Sigmoid colon (tissue), 7 donors: ENCODE measurements at places on chromosomes 5 and 9. TPM values are rescaled to one million over a fixed set of nuclear protein-coding genes. Genes with fewer than 3 reads are reported as not detected.

DNA sequence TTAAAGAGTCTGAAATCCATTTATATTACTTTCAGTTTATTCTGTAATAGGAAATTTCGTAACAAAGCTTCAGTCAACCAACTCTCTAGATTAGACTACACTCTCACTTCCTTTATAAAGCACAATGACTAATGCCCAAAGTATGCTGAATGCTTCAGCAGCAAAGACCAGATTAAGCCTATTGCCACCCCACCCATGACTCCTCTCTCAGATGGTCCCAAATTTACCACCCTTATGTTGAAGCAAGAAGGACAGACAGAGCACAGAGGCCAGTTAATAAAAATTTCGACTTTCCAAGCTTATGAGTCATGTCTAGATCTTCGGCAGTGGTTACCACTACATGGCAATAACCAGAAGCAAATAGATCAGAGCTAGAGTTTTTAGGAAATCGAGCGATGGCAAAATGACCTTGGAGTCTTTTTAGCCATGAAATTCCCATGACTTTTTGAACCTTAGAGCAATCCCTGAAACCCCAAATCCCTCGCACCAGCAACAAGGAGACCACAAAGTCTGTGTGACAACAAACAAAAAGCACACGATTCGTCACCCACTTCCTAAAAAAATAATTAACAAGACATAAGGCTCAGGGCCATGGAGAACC lies 287.8 kb upstream of the RASA1 start:
- no peak for DNase-seq

DNA sequence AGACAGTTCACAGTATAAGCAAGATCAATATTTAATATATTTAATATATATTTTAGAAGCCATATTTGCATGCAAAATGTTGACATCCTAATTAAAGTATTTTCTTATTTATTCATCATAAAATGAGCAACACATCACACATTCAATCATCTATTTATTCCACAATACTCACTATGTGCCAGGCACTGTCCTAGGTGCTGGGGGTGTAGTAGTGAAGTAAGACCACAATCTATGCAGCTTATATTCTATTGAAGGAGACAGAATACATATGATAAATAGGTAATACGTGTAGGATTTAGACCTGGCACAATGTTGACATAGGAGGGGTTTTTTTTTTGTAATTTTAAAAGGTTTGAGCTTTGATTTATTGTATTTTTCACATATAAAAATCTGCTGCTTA lies 63.1 kb downstream of the GRIN3A start:
- DNase-seq: no peak

DNA sequence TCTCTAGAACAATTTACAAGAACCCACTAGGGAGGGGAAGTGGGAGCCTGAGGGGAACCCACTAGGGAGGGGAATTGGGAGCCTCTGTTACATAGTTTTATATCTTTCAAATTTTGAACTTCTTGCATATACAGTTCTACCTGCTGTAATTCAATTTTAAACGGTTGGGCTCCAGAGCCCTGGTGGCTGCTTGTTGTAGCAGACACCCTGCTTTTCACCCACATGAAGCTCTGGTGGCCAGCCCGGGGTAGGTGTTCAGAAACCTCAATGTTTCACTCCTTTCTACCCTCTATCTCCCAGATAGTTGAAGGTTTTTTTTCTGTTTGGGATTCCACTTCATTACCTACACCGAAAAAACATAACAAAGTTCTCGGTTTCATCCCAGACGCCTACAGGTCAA lies 124.4 kb downstream of the TMEM174 start:
- no peak for DNase-seq

DNA sequence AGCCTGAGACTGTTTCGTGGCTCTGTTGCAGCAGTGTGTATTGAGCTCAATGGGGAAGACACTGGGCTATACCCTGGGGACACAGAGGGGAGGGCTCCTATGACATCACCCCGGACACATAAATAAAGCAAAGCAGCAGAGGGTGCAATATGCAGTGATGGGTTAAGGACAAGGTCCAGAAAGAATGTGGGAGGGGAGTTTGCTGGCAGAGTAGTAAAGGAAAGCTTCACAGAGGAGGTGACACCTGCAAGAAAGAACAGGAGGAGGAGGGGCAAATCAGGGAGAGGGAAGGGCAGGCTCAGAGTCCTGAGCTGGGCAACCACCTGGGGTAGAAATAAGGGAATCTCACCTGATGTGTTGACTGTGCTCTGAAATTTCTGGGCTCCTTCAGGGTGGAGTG lies 35.3 kb upstream of the CDKN2AIPNL start:
- DNase-seq: no peak

- no peak for DNase-seq
Measured at GRCh38 chr5:122844910-122845228, 544 bp upstream of the SNX24 start.

DNA sequence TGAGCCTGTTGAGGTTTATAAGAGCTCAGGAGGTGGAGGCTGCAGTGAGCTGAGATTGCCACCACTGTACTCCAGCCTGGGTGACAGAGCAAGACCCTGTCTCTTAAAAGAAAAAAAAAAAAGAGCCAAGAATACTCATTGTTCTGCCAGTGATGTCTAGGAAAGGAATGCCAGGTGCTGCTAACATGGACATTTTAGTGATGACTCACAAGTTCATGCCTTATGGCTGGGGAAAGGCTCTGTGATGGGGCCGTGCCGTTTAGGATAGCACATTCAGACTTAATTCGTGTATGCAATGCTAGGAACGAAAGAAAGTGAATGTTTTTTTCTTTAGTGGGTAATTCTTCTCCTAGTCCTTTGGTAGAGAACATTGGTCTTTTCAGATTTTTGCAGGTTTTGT lies 134.2 kb downstream of the ARHGAP26 start:
- DNase-seq: no peak

DNA sequence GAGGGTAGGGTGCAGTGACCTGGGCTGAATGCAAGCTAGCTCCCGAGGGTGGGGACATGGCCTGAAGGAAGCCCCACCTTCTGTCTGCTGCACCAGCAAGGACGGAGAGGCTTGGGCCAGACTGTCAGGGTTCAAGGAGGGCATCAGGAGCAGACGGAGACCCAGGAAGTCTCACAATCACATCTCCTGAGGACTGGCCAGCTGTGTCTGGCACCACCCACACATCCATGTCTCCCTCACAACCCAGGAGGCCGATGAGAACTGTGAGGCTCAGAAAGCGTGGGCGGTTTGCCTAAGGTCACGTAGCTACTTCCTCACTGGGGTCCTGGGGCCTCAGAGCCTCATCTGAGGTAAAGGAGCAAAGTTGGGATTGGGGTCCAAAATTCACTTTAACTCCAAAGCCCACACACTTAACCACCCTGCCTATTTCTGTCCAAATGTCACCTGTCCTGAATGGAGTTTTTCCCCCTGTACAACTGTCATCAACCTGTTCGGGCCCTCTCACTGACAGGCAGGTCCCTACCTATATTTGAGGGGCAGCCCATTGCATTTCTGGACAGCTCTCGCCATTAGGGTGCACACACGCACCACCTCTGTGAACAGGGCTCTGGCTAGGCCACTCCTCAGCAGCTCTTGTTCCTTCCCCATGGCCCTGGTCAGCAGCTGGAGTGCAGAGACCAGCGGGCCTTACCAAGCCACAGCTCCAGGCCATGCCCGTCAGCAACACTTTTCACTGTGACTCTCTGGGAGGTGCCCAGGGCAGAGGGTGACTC lies 3.4 kb downstream of the IL13 start:
- no peak for DNase-seq

DNA sequence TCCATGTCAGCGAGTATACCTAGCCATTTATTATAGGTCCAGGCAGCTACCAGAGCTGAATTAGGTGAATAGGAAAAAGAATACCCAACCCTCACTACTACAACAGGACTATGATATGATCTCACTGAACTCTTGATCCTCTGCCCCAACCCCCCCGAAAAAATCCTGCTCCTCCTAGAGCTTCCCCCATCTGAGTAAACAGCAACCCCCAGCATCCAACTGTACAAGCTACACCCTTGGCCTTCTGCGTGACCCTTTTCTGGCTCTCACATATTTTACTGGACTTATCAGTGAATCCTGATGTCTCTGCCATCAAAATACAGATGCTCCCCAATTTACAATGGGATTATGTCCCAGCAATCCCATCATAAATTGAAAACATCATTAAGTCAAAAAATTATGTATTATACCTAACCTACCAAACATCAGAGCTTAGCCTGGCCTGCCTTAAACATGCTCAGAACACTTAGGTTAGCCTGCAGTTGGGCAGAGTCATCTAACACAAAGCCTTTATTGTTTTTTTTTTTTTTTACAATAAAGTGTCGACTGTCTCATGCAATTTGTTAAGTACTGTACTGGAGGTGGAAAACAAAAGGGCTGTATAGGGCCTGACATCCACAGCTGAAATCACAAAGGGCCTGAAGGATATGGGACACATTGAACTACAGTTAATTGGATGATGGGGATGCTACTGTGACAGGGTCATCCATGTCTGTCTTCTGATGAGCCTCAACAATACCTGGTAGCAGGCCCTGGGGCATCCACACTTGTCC lies 128.9 kb upstream of the ERCC6L2 start:
- no peak for DNase-seq

- no peak for DNase-seq
Measured at GRCh38 chr9:83367326-83367725, 170.9 kb downstream of the FRMD3 start.

DNA sequence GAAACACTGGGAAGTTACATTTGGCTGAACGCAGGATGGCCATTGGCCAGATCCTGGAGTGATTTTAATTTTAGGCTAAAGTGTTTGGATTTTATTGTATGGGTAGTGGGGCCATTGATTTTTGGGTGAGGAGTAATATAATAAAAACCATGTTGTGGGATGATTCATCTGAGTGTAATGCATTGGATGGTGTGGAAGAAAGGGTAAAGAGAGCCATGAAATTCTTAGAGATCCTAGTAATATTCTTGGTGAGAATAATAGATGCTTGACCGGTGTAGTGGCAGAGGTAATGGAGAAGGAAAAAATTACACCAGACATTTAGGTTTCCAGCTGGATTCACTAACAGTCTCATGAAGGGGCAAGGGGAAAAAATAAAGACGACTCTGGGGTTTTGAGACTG lies 158.1 kb downstream of the NPR3 start:
- no peak for DNase-seq

The GABRB2 gene
- total RNA-seq: 0.14 TPM

The TBC1D9B gene
- total RNA-seq: 1,467 TPM

DNA sequence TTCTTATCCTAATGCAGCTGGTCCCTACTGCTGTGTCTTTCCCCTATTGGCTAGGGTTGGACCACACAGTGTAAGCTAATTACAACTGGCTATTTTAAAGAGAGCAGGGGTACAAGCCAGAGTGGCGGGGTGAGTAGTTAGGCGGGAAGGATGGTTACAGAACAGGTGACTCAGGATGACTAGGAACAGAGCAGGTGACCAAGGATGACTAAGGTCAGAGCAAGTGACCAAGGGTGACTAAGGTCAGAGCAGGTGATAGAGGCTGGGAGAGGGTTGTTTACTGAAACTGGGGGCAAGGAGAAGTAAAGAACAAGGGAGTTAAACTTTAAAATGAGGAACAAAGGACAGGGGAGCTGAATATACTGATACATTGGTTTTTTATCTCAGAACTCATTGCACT lies 125.4 kb downstream of the PTTG1 start:
- DNase-seq: no peak

The PFN3 gene
- not detected for total RNA-seq

DNA sequence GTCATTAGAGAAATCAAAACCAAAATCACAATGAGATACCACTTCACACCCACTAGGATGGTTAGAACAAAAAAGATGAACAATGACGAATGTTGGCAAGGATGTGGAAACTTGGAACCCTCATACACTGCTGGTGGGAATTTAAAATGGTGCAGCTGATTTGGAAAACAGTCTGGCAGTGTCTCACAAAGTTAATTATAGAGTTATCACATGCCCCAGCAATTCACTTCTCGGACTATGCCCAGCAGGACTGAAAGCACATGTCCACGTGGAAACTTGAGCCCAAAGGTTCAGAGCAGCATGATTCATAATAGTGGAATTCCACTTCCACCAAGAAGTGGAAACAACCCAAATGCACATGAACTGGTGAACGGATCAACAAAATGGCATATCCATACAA lies 85.0 kb upstream of the HRH2 start:
- no peak for DNase-seq

The FCN2 gene
- not detected for total RNA-seq

- DNase-seq: peak; percentile 35
Measured at GRCh38 chr9:89863837-89864236, 259.0 kb downstream of the GADD45G start.

The IRF1 gene
- 15.3 TPM for total RNA-seq

The HRH2 gene
- 1.5 TPM for total RNA-seq

DNA sequence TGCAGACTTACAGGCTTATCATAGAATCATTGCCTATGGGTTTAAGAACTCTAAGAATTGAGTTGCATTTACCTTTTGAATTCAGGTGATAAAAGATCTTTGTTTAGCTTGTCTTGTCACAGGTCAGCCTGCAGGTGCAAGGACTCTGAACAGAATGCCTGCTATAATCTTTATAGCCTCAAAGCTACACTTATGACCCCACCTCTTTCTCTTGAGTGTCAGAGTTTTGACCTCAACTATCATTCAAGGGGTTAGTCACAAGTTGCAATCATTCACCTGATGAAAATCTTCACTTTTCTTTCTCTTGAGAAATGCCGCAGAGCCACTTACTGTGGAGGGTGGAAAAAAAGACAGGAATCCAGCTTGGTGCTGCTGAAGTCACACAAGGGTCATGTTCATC lies 49.5 kb downstream of the ERCC6L2 start:
- DNase-seq: no peak

GRCh38 chr9:127445851-127446712 lies 5.1 kb downstream of the RPL12 start:
- DNase-seq: no peak

The SLC27A6 gene
- total RNA-seq: 0.71 TPM

DNA sequence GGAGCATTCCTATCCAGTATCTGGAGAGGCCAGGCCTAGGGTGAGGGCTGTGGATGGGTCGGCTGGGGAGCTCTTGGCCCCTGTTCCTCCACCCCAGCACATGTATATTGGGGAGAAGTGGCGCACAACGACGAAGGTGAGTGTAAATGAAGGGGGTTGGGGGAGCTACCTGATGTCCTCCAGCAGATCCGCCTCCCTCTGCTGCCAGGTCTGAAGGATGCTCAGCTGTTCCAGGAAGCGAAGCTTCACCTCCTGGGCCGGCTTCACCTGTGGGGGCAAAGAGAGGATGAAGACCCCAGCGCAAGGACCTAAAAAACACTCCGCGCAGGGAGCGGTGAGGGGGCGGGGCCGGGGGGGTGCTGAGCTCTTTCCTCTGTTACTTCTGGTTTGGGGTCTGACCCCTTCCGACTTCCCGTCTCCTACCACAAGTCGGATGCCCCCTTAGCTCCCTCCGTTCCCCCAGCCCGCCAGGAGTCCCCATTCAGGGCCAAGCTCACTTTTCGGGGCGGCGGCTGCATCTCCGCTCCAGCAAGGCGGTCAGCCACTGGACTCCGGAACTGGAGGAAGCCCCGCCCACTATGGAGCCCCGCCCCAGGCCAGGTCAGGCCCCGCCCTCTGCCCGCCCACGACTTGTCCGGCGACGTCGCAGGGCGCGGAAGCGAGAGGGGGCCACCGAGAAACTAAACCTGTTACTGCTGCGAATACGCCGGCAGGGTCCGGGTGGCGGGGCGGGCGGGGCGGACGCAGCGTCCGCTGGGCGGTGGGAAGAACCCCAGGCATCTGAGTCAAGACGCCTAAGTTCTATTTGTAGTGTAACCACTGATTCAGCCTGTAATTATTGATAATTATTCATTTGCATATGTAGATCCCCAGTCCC lies at the start of gene FCHSD1:
Gene FCHSD1 (minus strand): TSS at position 568 of the 877 bp plus-strand sequence. CDS start 50 bp downstream, at position 518.
- peak; percentile 95 for DNase-seq

The MCTP1 gene
- total RNA-seq: 12.5 TPM
